Germinal center (tissue), 1 donor: ENCODE measurements at places on chromosomes 16 and 17.
A peak's percentile ranks its signal among the peaks of the same experiment; 100 is the strongest.

- DNase-seq, result no peak
These were observed 61.5 kb downstream of the HELZ start for GRCh38 chr17:67183531-67183930.

DNA sequence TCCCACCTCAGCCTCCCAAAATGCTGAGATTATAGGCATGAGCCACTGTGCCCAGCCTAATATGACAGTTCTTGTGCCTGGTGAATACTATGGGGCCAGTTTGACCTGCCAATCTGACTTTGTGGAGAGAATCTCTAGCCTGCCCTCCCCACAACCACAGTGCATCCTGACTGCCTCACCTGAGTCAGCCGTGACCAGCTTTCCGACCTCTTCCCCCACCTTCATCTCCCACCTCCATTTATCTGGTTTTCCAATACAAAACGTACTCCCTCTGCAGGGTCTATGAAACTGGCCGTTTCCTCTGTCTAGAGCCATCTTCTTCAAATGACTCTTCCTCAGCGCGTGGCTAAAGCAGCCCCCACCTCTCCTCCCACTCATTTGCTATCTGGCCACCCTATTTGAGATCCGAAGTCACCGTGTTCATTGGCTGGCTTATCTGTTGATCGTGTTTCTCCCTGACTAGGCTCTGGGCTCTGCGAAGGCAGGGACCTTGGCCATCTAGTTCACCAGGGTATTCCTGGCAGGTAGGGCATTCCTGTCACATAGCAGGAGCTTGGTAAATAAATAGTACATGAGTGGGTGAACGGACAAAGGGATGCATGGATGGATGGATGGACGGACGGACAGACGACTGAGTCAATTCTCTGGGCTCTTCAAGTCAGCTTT lies 22.3 kb upstream of the PLLP start:
- no peak for DNase-seq

- no peak for DNase-seq
These were observed 18.3 kb upstream of the LITAF start for GRCh38 chr16:11604783-11605563.

DNA sequence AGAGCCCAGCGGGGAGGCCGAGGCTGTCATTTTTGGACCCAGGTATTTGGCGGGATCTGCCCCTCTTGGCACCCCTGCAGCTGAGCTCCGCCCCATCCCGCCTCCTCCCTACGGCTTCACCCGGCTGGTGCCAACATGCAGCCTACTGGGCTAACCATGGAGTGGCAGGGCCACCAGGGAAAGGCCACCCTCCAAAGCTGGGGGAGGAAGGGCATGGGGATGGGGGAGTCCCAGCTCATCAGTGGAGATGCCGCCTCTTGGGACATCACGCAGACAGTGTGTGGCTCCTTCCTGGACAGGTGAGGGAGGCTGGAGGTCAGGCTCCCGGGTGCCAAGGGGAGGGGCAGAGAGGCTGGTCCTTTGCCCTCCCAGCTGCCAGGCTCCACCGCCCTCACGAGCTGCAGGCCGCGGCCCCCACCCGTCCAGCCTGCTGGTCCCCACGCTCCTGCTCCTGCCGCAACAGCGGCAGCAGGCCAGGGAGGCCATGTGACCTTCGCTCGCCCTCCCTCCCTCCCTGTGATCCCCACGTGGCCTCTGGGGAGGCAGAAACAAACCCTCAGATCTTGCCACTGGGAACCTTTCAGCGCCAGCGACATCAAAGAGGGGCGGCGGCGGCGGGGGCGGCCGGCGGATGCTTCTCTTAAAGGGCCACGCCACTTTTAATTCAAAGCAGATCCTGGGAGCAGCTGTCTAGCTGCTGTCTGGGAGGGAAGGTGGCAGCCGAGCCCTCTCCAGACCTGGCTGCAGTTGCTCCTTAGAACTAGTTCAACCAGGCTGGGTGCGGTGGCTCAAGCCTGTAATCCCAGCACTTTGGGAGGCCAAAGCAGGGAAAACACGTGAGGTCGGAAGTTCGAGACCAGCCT lies 6.8 kb upstream of the NOTUM start:
- peak; percentile 81 for DNase-seq

- no peak for DNase-seq
These were observed 1374.4 kb upstream of the CDH8 start for GRCh38 chr16:63410594-63410993.

DNA sequence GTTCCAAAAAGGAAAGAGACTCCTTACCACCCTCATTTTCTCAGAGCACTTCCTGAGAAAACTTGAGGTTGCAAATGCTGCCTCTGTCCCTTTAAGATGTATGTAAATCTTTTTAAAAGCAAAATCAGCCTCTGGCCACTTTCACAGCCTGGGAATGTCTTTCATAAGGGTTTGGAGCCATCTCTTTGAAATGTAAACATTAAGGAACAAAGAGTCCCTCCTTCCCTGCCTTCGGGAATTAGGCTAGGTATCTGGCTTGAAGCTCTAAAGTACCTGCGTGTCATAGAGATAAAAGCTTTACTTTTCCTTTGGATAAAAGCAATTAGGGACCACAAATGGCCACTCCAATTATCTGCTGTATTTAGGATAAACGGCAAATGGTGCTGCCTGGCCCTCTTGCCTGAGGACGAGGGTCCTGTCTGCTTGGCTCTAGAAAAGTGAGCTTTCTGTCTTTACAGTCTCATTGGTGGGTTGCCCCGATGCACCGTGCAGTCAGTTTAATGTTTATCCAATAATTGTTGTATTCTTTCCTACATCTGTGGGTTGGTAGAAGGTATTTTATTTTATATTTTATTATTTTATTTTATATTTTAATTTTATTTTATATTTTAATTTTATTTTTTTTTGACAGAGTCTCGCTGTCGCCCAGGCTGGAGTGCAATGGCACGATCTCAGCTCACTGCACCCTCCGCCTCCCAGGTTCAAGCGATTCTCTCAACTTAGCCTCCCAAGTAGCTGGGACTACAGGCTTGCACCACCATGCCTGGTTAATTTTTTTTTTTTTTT lies 23.9 kb downstream of the NLRC3 start:
- DNase-seq, result no peak

GRCh38 chr17:75338335-75338734 lies 49.1 kb upstream of the SLC25A19 start:
- no peak for DNase-seq

- DNase-seq, result no peak
These were observed 33.1 kb downstream of the NAGPA start for GRCh38 chr16:5000573-5001001.

- no peak for DNase-seq
These were observed 4.3 kb upstream of the HSF5 start for GRCh38 chr17:58492238-58493121.

DNA sequence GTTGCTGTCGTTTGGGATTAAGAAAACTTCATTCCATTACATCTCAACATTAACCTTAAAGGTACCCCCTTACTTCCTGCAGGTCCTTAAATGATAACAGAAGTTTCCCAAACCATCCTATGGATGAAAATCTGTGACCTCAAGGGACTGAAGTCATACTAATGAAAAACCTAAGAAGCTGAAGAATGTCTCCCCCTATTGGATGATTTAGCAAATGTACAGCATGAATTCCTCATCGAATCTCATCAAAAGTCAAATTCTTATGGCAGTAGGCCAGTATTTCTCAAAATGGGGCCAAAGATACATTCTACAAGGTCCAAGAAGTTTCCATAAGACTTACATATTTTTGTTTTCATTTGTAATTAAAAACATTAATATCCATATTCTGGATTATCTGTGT lies 13.5 kb downstream of the SCO1 start:
- DNase-seq, result peak; percentile 8

DNA sequence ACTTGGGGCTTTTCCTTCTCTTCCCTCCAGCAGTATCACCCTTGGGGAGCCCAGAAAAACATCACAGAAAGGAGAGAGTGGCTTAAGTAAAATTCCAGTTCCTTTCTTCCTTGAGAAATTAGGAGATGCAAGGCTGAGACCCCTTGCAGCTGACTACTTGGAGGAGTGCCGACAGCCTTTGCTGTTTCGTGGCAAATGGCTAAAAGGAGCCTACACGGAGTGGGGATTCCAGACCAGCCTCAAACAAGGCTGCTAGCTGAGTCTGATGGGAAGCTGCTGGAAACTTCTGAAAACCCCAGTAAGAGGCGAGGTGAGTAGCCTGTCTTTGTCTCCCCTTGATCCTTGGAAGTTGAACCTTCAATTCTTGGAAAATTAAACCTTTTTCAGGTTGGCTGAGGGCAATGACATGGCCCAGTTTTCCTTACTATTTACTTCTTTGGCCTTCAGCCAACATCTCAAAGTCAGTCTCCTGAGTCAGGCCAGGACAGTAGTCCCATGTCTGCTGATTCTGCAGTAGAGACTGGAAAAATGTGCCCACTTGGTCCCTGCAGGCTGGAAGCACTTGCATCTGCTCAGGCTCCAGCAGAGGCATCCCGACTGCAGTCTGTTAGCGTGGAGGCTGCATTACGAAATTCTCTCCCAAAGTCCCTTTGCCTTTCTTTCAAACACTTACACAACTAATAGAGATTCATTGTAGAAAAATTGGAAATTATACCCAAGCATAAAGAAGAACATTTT lies 23.4 kb downstream of the SMIM36 start:
- DNase-seq, result no peak

DNA sequence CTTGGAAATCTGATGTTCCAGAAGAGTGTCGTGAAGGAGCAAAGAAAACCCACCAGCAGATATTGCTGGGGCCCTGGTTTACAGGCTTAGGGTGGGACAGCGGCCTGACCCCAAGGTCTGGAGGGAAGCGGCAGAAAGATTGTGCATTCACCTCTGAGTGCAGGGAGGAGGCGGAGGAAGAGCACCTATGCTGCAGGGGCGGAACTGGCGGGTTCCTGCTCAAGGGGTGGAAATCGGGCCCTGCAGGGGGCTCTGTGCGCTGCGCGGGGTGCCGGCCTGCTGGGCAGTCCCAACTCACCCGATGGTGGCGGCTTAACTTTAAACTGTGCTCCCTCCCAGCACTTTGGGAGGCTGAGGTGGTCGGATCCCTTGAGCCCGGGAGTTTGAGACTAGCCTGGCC lies 47.5 kb downstream of the COX4I1 start:
- DNase-seq, result no peak

DNA sequence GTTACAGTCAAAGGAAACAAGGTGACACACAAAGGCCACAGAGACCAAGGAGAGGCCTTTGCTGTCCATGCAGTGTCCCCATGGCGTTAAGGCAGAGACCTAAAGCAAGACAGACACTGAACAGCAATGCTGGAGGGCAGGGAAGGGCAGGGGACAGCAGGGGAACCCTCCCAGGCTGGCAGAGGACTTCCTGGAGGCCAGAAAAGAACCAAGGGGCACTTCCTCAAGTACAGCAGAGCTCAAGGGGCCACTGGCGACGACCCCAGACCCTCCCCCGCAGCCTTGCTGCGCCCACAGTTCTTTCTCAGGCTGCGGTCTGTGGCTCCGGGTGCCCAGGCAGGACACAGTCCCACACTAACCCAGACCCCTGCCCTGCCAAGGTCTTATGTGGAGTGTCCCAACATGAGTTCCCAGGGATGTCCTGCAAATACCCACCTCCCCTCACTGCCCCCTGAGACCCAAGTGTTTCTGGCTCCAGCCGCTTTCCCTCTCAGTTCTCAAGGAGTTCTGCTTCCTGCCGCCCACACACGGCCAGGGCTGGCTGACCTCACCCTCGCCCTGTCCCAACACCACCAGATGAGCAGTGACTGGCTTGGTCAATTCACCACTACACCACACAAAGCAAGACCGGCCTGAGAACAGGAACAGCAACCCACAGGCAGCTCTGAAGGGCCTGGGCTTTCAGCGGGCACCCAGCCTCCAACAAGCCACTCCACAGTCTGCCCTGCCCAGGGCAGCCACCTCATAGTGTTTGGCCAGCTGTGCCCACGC lies 4.2 kb downstream of the CLCN7 start:
- DNase-seq, result no peak

GRCh38 chr17:67050471-67051154 lies 6.3 kb downstream of the CACNG1 start:
- DNase-seq, result no peak

DNA sequence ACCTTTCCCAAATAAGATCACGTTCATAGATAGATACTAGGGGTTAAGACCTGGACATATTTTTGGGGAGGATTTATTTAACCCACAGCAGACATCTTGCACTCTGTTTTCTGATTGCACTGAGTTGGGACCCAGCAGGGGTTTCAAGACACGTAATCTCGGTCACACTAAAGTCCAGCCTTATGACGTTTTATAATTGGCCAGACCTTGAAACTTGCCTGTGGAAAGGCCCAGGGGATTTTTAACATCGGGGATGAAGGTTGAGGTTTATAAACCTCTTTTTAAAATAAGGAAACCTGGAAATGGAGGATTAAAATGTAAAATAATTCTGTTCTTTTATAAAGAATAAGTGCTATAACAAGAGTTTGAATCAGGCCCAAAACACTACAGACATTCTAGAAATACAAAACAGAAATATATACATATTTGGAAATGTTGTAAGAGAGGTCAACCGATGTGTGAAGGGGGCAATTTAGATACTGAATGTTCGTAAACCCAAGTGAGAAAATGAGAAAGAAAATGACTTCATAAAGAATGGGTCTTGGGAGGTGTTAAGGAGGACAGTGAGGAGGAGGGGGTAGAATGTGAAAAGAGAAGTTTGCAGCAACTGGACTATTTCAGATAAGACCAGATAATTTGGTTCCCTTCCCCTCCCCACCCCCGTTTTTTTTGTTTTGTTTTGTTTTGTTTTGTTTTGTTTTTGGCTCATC lies 61.1 kb upstream of the NOL11 start:
- no peak for DNase-seq

GRCh38 chr17:6681176-6681575 lies 29.6 kb downstream of the C17orf100 start:
- no peak for DNase-seq

DNA sequence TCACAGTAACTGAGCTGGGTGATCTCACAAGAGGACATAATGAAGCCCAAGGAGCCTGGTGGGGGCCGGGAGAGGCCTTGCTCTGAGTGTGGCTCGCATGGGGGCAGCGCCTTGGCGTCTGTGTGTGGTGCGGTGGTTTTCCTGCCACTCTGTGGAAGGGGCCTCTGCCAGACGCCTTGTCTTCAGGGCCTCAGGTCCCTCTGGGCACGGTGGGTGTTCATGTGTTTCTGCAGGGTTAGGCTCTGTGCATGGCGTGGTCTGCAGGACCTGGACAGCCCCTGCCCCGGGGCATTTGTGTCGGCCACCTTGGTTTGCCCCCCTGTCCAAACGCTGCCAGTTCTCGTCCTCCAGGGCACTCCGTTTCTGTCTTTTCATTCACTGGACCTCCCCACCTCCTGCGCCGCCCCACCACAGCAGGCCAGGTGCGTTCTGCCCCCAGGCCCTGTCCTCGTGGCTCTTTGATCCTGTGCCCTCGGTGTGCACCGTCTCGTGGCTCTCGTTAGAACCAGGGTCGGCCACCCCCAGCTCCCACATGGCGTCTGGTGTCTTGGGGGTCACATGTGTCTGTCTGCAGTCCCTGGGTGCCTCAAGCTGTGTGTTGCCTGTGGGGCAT lies 43.7 kb upstream of the ZNF750 start:
- DNase-seq, result no peak

- no peak for DNase-seq
These were observed 21.8 kb upstream of the GNG13 start for GRCh38 chr16:822174-822908.
